ENCODE measurements at places on chromosomes 1 and 21.

DNA sequence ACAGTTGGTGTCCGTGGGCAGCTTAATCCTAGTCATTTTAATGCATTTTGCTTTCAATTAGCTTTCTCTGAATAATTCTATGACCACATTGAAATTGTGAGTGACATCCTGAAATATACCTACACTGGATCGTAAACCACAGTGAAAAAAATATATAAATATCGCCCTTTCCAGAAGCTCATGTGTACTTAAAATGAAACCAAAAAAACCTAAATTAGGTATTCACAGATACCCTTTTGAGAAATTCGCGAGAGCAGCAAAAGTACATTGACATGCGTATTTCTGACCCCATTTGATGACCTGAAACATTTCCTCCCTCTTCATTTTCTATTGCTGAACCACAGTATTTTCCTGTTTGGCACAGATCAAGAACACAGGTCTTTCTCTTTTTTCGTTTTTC lies 253.8 kb downstream of the LTN1 start:
- DNase-seq: no peak

GRCh38 chr1:161379071-161379470 lies 11.4 kb upstream of the CFAP126 start:
- no peak for DNase-seq

- DNase-seq: no peak
Observed at GRCh38 chr1:99965646-99966375, 4.0 kb upstream of the SLC35A3 start.

- DNase-seq: no peak
Observed at GRCh38 chr1:153677718-153678518, 570 bp upstream of the NPR1 start.

DNA sequence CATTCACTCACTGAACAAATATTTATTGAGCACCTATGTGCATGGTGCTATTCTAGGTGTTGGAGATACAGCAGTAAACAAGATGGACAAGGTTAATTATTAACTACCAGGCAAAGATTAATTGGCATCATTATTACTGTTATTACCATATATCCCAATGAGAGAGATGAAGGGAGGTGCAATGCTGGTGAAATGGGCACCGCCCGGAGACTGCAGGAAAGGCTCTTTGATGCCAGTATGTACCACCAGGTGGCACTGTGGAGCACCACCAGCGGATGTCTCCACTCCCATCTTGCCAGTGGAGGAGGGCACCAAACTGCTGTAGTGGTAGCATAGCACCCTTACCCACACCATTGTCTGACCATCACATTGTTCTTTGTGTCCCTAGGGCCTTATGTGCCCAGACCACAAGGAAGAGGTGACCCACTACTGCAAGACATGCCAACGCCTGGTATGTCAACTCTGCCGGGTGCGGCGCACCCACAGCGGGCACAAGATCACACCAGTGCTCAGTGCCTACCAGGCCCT lies 3.0 kb downstream of the TRIM46 start:
- no peak for DNase-seq

- no peak for DNase-seq
Observed at GRCh38 chr1:109788695-109789521, 25.2 kb upstream of the EPS8L3 start.

GRCh38 chr1:164648636-164649035 lies 89.7 kb downstream of the PBX1 start:
- DNase-seq: no peak

DNA sequence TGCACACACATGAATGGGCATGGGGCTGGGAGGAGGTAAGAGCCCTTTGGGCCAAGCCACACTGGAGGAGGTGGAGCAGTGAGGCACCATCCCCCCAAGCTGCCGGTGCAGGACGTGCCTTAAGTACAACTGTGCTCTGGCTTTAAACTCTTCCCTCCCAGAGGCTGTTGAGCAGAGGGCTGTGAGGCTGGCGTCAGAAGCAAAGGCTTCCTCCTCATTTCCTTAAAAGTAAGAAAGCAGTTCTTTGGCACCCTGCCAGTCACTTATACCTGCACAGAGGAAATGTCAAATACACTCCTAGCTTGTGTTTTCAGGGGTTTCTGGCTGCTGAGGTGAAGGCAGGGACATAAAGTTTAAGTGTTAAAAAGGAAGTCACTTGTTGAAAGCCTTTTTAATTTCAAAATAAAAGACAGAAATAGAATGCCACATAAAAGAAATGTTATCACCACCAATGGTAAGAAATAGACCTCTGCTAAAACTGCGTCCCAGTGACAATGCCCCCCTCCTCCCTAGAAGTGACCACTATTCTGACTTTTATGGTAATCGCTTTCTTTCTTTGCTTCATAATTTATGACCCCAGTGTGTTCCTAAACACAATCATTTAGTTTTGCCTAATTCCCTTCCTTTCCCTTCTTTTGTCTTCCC lies 33.0 kb downstream of the LAMC2 start:
- peak; percentile 29 for DNase-seq

- DNase-seq: no peak
Observed at GRCh38 chr1:236952246-236953003, 51.8 kb downstream of the MT1HL1 start.

- DNase-seq: no peak
Observed at GRCh38 chr1:95133687-95134086, 16.5 kb downstream of the TLCD4 start.

GRCh38 chr1:117815926-117816325 lies 113.5 kb downstream of the GDAP2 start:
- no peak for DNase-seq

DNA sequence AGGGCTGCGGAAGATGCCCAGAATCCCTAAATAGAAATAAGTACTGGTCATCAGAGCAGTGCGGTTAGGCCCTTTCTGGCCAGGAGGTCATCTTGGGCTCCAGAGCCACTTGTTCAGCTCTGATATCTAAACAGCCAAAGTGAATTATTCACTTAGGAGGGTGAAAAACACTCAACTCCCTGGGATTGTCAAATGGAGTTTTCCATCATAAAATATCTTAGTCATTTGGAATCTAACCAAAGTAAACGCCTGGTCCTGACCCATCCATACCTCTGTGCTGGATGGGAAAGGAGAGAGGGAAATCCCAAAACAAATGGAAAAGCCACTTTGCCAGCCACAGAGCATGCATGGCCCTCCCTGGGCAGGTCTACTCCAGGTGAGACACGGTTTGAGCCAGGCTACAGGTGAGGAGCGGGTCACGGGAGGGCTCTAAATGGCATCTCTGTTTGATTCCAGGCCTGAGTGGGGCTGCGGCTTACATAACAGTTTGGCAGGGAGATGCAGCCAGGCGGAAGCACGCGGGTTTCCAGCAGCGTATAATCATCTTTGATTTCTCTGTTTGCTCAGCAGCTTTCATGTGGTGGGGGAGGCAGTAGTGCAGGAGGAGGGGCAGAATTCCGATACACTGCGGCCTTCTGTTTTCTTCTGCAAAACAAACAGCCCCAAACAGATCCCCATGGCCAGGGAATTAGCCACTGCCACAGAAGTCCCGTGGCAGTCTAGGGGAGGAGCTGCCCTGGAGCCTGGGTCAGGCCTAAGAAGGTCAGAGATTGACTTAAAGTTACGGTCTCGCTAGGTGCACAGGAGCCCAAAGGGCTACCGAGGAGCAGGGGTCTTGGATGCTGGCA lies 59.1 kb upstream of the ZNF648 start:
- no peak for DNase-seq

DNA sequence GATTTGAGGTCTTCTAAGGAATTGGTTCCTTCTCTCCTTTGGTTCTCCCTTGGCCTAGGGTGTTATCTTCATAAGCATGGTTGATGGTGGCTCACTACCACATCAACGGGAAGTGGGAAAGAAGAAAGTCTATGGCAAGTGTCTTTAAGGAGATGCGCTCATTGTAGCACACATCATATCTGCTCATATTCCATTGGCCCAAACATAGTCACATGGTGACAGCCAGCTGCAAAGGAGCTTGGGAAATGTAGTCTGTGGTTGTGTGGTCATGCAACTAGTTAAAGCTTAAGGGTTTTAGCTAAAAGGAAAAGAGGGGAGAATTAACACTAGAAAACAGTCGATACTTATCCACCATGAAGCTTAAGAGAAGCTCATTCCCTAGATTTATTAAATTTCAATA lies 11.4 kb upstream of the MRPS6 start:
- DNase-seq: no peak

DNA sequence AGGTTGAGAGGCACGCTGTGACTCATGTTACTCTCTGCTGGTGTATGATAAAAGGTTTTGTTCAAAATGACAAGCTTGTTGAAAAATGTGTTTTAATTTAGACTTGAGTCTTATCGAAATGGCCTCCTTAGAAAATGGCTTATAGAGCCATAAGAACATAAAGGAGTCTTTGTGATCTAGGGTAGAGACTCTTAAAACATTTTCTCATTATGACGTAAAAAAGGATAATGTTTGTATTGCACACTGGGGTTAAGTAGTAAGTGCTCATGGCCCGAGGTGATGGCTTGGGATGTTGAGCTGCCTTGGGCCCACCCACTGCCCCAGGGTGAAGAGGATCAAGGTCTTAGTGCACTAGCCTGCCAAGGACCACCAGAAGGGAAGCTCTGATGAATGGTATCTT lies 117.4 kb downstream of the DISC1 start:
- no peak for DNase-seq

- DNase-seq: peak; percentile 80
Observed at GRCh38 chr1:31154632-31155215, 85.0 kb downstream of the NKAIN1 start.

DNA sequence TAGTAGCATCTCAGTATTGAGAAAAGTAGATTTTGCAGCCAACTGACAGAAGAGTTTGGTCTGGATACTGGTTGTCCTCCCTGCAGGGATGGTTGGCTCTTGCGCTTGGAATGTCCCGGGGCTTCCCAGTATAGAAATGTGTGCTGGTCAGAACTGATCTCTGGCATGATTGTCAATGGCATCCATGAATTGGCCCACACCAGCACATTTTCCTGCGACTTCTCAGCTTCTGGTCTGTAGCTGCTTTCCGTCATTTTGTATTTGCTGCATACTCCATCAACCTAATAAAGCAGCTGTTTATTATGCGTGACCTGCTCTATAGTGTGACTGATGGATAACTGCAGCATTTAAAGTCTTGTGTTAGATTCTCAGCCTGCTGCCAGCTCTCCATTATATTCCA lies 203.7 kb downstream of the S1PR1 start:
- no peak for DNase-seq

GRCh38 chr1:116721451-116722007 lies 32.7 kb upstream of the CD2 start:
- DNase-seq: no peak

- DNase-seq: no peak
Observed at GRCh38 chr1:203321273-203322052, 16.1 kb downstream of the BTG2 start.

DNA sequence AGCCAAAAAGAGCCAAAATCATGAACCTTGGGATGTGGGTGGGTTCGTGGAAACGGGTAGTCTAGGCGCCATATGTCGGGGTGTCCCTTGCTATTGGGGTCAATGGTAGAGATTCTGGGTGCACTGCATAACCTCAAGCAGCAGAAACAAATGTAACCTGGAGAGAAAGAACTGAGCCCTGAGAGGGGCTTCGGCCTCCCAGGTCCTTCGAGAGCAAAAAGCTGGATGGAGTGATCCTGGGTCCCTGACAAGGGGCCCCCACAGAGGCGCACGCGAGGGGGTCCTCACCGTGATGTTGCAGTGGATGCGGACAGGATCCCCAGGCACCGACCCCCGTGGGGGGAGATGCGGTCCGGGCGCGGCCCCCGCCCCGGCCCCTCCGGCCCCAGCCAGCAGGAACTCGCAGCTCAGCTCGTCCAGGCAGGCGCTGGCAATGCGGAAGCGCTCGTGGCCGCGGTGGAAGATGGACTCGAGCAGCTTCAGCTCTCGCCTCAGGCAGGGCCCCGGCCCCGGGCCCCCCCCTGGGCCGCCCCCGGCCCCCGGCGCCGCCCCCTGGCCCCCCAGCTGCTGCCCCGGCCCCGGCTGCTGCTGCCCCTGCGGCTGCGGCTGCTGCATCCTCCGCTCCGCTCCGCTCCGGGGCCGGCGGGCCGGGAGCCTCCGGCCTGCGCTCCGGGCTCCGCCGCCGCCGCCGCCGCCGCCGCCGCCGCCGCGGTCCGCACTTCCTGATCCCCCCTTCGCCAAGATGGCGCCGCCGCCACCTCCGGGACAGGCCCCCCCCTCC lies at the start of gene UBE2Q1:
UBE2Q1 (minus strand) TSS at position 724 of the 781 bp plus-strand sequence; CDS start at position 615, 109 bp downstream.
- peak; percentile 55 for DNase-seq

DNA sequence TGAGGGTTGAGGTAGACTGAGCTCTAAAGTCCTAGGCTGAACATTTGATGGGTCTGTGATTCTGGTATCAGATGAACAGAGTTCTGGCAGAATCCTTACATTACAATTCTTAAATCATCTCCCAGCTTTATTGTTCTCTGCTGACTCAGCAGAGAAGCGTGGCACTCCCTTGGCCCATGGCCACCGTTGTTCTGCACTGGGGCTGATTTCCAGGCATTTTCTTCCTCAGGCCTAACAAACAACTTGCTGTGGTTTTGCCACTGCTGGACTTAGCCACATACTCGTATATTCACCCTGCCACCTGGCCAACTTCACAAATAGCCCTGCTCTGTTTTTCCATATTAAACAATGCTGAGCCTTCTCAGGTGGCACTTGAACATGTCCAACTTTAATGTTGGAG lies 223.2 kb downstream of the TNR start:
- no peak for DNase-seq

DNA sequence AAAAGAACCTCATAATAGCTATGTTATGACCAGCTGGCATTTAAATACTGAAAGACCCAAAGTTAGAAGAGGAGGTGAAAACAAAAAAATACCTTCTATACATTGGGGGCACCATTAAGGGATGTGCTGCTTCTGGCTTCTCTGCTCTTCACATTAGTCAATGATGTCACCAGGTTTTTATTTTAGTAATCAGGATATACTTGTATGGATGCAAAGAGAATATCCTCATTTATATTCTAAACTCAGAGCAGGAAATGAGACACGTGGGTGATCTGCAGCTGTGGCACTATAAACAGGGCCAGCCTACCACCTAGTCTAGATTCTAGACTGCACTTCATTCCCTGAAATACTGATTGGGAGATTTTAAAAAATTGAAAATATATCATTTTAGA lies 51.2 kb downstream of the WLS start:
- peak; percentile 9 for DNase-seq

GRCh38 chr1:89941110-89941766 lies 53.7 kb upstream of the ZNF326 start:
- DNase-seq: peak; percentile 28

DNA sequence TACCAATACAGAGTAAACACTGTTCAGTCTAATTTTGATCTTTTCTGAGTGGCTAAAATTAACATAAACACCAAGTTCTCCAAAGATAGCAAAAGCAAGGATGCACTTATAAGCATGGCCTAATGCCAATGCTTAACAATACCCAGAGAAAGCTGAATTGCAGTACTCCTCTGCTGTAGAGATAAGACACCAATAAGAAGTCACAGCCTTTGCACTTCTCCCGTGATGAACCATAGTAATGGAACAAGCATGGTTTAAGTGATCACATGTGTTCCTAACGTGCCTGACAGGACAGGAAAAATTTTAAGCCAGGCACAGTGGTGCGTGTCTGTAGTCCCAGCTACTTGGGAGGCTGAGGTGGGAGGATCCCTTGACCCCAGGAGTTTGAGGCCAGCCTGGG lies 5.6 kb downstream of the PRDX1 start:
- no peak for DNase-seq

DNA sequence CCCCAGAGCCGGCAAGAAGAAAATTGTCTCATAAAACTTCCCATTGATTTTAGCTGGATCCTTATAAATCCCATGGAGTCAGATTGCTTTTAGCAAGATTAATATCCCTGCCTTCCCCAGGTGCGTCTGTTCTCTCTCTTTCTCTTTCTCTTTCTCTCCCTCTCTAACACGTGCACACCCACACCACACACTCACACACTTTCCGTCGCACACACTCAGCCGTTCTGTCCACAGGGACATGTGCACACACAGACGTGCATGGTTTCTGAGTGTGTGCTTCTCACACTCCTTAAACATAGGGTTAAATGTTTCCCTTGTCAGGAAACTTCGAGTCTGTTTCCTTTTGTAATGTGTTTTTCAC lies 98.7 kb upstream of the NFIA start:
- no peak for DNase-seq
